Endothelial cell (in vitro differentiated cells): ENCODE measurements at places on chromosomes 1 and 21. TPM values are rescaled to one million over a fixed set of nuclear protein-coding genes. Genes with fewer than 3 reads are reported as not detected.

DNA sequence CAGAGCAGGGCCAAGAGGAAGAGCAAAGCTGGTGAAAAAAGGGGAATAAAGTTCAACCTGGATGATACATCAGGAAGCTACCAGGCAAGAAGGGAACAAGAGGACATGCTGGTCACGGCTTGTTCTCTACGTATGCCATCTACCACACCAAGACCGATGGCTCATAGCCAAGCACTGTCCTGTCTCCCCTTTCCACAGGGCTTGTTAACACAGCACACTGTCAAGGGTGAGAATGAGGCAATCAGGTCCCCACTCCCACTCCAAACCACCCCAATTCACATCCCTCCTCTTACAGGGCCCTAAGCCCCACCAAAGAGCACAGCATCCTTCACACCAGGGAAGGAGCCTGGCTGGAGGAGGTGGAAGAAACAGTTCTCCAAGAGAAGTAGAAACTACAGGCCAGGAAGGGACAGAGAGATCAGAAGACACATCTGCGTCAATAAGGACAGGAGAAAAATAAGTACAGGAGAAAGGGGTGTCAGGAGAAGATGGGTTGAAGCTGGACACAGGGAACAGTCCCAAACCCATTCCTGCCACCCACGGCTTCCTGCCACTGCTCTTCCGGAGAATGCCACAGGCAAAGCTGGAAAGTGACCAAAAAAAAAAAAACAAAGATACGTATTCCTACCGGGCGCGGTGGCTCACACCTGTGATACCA lies 923 bp upstream of the SHC1 start:
- DNase-seq = no peak

DNA sequence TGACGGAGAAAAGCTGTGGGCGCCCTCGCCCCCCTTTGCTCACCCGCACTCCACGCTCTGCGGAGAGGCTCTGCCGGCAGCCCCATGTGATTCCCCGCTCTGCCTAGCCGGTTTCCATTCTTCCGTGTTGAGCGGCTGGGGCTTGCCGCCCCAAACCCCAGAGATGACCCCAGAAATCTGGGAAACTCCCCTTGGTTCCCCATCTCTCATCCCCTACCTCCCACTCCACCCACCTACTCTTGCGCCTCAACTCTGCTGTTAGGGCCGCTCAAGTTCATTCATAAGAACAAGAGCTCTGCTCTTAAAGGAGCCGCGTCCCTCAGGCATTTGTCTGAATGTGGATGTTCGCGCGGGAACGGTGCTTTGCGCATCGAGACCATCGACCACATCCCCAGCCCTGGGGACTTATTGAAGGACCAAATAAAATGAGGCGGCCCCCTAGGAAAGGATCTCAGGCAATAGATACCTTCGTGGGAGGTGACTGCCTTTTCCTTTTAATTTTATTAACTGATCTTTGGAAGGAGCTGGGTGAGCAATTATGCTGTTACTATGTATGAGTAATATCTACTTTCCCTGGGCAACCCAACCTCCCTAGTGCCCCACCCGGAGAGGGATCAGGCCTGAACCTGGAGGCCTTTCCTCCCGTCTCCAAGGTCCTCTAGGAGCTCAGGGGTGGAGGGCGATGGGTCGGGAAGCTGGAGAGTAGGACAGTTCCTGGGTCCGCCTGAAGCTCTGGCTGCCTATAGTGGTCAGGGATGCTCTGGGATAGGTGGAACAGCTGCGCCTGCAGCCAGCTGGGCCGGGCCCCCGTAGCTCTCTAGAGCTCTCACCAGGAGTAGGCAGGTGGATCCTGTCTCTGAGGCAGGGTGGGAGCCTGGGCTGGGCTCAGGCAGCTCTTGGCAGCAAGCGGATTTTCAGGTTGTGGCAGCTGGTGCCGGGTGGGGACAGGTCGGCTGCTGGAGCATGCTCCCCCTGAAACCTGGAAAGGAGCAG lies 898 bp downstream of the MFSD2A start:
- DNase-seq = no peak

TLR5 gene
- 0.77 TPM for total RNA-seq

- DNase-seq = no peak
These were observed 3.4 kb downstream of the RIPK4 start for GRCh38 chr21:41763398-41763931.

DNA sequence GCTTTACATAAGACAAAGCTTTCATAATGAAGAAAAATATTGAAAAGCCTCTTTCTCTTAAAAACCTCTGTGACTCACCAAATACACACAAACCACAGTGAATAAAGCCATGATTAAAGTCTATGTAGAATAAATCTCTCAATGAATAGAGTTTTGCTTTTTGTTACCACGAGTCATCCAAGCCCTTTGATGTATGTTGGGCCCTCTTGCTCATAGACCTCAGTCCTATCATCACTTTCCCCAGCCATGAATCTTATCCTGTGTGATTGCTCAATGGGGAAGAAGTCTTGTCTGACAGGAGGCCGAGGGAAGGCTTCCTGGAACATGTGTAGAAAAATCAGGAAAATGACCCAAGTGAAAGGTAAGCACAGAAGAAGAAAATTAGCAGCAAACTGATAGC lies 60.8 kb downstream of the NGF start:
- DNase-seq = no peak

GRCh38 chr1:187153047-187153446 lies 324.3 kb downstream of the PLA2G4A start:
- DNase-seq = no peak

APP gene
- 1,137 TPM for total RNA-seq

SIPA1L2 gene
- 153 TPM for total RNA-seq

- peak; percentile 79 for DNase-seq
These were observed 12.8 kb upstream of the LMX1A start for GRCh38 chr1:165369255-165369848.
